Activated T-helper 1 cell treated with anti-CD3 and anti-CD28 coated beads, Interleukin-12 subunit alpha, Interleukin-12 subunit beta, Interleukin-2, Interleukin-4 antibody, amounts not matched to agents 30 ng/mL and 10 ng/mL and 1 ng/mL, durations not matched to agents 14 hours and 24 hours and 36 hours (primary cell): ENCODE measurements at places on chromosomes 4 and X. TPM values are rescaled to one million over a fixed set of nuclear protein-coding genes. Genes with fewer than 3 reads are reported as not detected.

The NSUN7 gene
- total RNA-seq: 0.23 and 0.66 TPM in 2 replicates

The CT45A10 gene
- not detected in 2 replicates for total RNA-seq

The CXCL1 gene
- total RNA-seq: not detected in 2 replicates

The GABRG1 gene
- not detected in 2 replicates for total RNA-seq

The HHIP gene
- total RNA-seq: not detected in 2 replicates

The TTC29 gene
- total RNA-seq: not detected in 2 replicates

The PAPSS1 gene
- total RNA-seq: 35.0 and 36.0 TPM in 2 replicates

The ZNF81 gene
- 5.9 and 9.2 TPM in 2 replicates for total RNA-seq

The GLOD5 gene
- total RNA-seq: not detected in 2 replicates

The COPS4 gene
- total RNA-seq: 35.8 and 38.8 TPM in 2 replicates

The STOX2 gene
- total RNA-seq: not detected in 2 replicates

The BBS12 gene
- total RNA-seq: 4.4 and 6.2 TPM in 2 replicates

The ADH1A gene
- total RNA-seq: not detected in 2 replicates

The XG gene
- 0.65 TPM in 1 of 2 replicates, not detected in the other for total RNA-seq

The CXCL6 gene
- total RNA-seq: not detected in 2 replicates

The PNMA6F gene
- total RNA-seq: not detected in 2 replicates

The ATP1B4 gene
- total RNA-seq: not detected in 2 replicates

The FAM47A gene
- total RNA-seq: not detected in 2 replicates

The FGFR3 gene
- total RNA-seq: 0.29 and 0.39 TPM in 2 replicates

The POF1B gene
- total RNA-seq: 0.05 and 0.12 TPM in 2 replicates

The DIPK2B gene
- total RNA-seq: not detected in 2 replicates

The EREG gene
- not detected in 2 replicates for total RNA-seq

The SPP1 gene
- total RNA-seq: 0.24 and 1.0 TPM in 2 replicates

The LRIT3 gene
- 0.15 TPM in 1 of 2 replicates, not detected in the other for total RNA-seq

The HSD17B13 gene
- 0.10 TPM in 1 of 2 replicates, not detected in the other for total RNA-seq

The IGSF1 gene
- total RNA-seq: not detected in 2 replicates

The SSX1 gene
- total RNA-seq: not detected in 2 replicates

The AMBN gene
- not detected in 2 replicates for total RNA-seq

The HELT gene
- total RNA-seq: not detected in 2 replicates

The SLC49A3 gene
- total RNA-seq: 0.81 and 0.88 TPM in 2 replicates

The DOCK11 gene
- total RNA-seq: 28.6 and 30.1 TPM in 2 replicates

The CACNA1F gene
- total RNA-seq: 0.05 and 0.13 TPM in 2 replicates

The AREG gene
- 1.5 and 2.4 TPM in 2 replicates for total RNA-seq

The ABCG2 gene
- total RNA-seq: 0.34 TPM in 2 replicates

The NWD2 gene
- total RNA-seq: not detected in 2 replicates

The KANTR gene
- total RNA-seq: 6.8 and 9.2 TPM in 2 replicates

The CT45A3 gene
- not detected in 2 replicates for total RNA-seq

The SLAIN2 gene
- total RNA-seq: 71.4 and 79.4 TPM in 2 replicates

The KLF3 gene
- total RNA-seq: 1.8 and 1.9 TPM in 2 replicates

The CYBB gene
- not detected in 2 replicates for total RNA-seq

The LONRF3 gene
- 0.52 and 0.71 TPM in 2 replicates for total RNA-seq

The SPANXA1 gene
- not detected in 2 replicates for total RNA-seq

The ADAMTS3 gene
- total RNA-seq: not detected in 2 replicates

The LANCL3 gene
- total RNA-seq: 0.29 and 0.49 TPM in 2 replicates

The IBSP gene
- total RNA-seq: not detected in 2 replicates

The SULT1E1 gene
- total RNA-seq: not detected in 2 replicates

The DUSP21 gene
- total RNA-seq: not detected in 2 replicates

The LRAT gene
- total RNA-seq: not detected in 2 replicates

The SLC25A53 gene
- 4.3 and 4.4 TPM in 2 replicates for total RNA-seq

The MCF2 gene
- total RNA-seq: 0.34 and 0.52 TPM in 2 replicates

The GABRE gene
- not detected in 2 replicates for total RNA-seq

The PABPC1L2B gene
- total RNA-seq: not detected in 2 replicates

The SOX3 gene
- total RNA-seq: not detected in 2 replicates

The TRAM1L1 gene
- not detected in 2 replicates for total RNA-seq

The IL1RAPL1 gene
- total RNA-seq: not detected in 2 replicates

The ANOS1 gene
- total RNA-seq: not detected in 2 replicates

The HOPX gene
- total RNA-seq: 121 and 128 TPM in 2 replicates

The VCX2 gene
- total RNA-seq: not detected in 2 replicates

The RAB33A gene
- 20.5 and 21.5 TPM in 2 replicates for total RNA-seq

The FRG2 gene
- not detected in 2 replicates for total RNA-seq
